NCI-H226 (cell line): ENCODE measurements at places on chromosomes 7 and 10.

DNA sequence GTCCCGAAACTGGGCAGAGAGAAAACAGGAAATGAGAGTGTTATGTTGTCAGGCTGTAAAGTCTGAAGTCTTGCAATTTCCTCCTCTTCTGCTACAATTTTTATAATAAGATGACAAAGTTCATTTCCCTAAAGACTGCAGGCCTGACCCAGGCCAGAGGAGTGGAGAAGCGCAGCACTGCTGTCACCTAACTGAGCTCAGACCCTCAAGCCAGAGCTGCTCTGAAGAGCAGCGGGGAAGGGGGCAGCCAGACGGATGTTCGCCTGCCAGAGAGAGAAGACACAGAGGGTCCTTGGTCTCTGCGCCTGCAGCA, 12.6 kb upstream of the AOAH start:
- DNase-seq: no peak

- DNase-seq: peak; percentile 70
Measured at GRCh38 chr7:28207486-28208158, 27.0 kb upstream of the JAZF1 start.

- DNase-seq: no peak
Measured at GRCh38 chr10:114920459-114920858, 17.5 kb upstream of the TRUB1 start.

DNA sequence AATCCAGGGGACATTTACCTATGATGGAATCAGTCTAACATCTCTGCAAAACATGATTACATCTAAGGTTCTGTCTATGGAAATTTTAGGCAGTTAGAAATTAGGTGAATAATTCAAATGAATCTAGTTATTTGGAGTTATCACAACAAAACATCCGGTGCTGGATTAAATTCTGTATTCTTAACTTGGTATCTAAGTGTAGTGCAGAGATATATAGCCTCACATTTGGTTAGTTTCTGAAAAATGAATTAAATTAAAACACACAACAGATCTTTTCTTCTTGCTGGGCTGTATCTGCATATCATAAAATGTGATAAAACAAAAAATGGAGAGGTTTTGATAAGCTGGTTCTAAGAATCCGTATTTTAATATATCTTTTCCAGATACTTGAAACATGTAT, 354.1 kb downstream of the PCLO start:
- no peak for DNase-seq

- DNase-seq: peak; percentile 95
Measured at GRCh38 chr7:69395061-69395714, 203.1 kb upstream of the AUTS2 start.

DNA sequence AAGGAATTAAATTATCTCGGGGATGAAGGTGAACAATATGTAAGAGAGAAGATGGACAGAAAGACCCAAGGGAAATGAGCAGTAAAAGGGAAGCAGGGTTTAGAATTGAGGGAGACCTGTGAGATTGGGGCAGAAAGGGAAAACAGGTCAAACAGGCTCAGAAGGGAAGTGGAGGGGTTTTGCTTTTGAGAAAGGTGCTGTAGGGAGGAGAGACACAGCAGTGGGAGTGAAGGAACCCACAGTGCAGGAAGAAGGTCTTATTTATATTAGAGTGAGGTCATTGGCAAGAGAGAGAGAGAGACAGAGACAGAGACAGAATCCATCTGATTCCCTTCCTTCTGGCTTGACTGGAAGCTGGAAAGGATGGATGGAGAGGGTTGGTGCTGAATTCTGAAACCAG, 3.5 kb upstream of the TCAF1 start:
- DNase-seq: no peak

DNA sequence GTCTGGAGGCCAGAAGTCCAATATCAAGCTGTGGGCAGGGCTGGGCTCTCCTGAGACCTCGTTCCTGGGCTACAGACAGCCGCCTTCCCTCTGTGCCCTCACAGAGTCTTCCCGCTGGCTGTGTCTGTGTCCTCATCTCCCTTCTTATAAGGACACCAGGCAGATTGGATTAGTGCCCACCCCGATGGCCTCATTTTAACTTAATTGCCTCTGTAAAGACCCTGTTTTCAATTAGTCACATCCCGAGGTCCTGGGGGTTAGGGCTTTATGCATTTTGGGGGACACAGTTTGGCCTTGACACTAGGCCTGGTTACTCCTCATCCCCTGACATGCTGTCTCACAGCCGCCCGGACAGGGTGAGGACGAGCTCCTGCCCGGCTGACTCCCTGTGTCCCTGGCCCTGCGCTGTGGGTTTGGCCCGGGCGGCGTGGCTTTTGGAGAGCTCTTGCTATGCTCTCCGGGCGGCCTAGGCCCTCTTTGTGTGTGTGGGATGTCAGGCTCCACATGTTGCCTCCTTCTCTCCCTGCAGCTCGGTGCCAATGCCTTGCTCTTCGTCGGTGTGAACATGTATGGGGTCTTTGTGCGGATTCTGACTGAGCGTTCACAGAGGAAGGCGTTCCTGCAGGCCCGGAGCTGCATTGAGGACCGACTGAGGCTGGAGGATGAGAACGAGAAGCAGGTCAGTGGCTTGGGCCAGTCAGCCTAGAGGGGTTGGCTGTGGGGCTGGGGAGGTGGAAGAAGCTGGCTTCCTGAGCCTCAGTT, 18.2 kb downstream of the ADCY1 start:
- DNase-seq: no peak

DNA sequence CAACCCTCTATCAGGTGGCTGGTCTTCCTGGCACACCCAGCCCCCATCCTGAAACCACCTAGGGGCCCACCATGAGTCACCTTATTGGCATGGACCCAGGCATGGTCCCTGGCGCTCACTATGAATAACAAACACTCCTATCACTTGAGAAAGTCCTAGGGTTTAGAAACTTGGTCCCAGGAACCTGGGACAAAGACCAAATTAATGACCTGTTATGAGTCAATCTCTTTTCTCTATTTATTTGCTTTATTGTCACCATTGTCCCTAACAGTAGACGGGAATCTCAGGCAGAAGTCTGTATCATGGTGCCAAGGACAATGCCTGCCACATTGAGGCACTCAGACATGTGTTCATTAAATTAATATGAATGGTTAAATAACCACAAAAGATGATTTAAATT, 599.6 kb upstream of the C7orf33 start:
- DNase-seq: no peak

- no peak for DNase-seq
Measured at GRCh38 chr7:118648002-118648401, 423.5 kb downstream of the ANKRD7 start.

GRCh38 chr7:30225863-30226613, 58.4 kb upstream of the ZNRF2 start:
- DNase-seq: peak; percentile 93

DNA sequence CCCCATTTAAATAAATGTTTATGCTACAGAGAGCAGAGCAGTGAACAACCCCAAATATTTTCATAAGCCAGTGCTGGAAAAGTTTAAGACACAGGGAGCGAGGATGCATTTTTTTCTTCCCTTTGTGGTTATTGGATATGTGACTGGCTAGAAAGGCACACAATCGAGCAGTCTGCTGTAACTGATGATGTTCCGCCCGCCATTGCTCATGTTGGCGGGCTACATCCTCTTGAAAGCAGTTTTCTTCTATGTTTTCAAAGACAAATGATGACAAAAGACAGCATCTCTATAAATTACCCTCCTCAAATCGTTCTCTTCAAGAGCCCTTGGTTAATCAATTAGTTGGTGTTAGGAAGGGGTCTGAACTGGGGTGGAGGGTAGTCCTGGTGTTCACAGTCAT, 269.8 kb downstream of the SKAP2 start:
- DNase-seq: no peak

DNA sequence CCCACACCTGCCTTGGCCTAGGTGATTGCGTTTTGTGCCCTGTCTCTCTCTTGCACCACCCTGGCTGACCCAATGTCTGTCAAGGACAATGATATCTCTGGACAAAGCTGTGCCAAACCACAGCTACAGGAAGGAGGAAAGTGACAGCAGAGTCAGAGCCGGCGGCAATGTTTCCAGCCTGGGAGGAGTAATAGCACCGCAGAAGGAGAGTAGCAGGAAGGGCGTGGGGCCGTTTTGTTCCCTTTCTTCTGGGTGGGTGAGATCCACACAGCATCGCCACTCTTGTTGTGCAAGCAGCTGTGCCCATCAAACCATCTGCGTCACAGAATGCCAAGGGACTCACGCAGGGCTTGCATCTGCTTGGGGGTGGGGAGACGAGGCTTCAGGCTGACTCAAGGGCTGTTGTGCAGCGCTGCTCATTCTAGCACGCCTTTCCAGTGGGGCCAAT, 341.6 kb upstream of the AUTS2 start:
- DNase-seq: no peak

DNA sequence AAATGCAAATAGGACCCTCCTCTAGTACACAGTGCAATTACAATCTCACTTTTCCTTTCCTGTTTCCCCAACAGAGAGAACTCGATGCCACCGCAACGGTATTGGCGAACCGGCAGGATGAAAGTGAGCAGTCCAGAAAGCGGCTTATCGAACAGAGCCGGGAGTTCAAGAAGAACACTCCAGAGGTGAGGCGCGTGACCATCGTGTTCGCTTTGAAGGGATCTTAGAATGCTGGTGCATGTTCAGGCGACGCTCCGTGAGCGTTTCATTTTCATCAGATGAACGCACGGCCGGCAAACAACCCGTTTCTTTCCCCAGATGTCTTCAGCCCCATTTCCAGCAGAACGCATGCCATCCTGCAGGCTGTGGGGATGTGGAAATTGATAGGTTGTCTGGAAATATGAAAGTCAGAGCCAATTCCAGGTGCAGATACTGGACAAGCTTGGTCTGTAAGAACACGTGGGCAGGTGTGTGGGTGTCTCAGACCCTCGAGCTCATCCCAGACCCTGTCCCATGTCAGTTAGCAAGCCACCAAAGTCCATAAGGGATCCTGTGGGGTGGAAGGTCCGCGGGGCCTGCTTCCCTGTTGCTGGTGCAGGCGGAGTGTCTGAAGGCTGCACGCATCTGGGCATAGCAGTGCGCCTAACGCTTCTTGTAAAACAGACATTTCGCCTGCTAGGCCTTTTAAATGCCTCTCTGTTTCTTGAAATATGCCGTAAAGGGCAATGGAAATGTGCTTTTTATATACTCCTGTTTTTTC, 98.8 kb downstream of the CUX1 start:
- DNase-seq: no peak

DNA sequence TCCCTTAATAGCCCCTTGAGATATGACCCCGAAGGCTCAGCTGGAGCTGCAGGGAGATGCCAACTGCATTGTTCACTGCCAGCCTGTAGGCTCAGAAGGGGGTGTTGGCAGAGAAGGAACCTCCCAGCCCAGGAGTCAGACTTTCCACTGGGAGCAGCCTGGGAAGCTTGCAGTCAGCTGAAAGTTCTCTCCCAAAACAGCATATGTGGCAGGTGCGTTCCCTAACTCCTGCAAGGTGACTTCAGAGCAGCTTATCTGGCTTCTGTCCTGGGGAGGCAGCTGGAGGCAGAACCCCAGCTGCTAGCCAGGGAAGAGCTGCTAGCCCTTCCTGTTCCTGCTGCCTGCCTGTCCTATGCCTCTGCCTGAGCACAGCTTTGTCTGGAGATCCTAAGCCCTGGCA, 8.1 kb downstream of the SFTPA2 start:
- DNase-seq: no peak

DNA sequence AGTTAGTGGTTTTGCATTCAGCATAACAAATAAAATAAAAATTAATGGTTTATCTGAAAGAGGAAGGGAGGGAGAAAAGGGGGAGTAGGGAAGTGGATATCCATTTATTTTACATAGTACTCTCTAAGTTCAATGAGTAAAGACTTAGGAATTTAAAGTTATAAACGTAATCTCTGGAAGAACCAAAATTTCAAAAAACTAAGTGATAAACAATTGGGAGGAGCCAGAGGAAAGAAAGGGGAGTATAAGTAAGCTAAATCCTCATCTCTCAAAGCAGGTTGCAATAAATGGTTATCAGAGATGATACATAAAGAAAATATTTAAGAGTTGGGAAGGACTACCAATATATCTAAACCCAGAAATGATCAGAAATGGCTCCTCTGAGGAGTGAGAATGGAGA, 46.4 kb downstream of the ANK3 start:
- peak; percentile 77 for DNase-seq

DNA sequence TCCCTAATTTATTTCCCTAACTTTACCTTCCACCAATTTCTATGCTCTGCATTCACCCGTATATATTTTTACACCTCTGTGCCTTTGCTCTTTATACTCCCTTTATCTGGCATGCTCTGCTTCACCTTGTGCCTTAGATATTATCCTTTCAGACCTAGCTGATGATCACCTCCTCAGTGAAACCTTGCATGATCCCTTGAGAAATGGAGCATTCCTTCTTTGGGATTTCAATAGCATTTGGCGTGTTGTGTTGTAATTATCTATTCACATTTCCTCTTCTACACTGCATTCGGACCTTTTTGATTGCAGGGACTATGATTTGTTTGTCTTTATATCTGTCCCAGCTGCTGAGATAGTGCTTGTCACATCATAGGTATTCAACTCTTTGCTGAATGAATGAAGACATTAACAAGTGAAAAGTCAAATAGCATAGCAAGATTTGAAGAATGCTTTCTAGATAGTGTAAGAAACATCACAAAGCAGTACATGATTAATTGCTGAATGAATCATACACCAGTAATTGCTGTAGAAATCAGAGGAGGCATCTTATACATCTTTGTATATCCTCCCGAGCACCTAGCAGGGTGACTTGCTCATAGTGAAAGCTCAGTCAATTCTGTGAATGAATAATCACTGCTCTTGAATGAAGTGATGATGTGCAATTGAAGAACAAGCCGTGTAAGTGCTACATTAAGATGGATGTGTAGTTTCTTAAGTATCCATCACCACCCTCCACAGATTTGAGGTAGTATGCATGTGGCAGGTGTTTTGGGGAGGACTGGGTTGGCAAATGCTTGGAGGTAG, 2.0 kb upstream of the TM9SF3 start:
- DNase-seq: peak; percentile 49

- DNase-seq: no peak
Measured at GRCh38 chr7:142740786-142741185, 8.5 kb upstream of the PRSS1 start.

GRCh38 chr10:87715552-87716347, 56.1 kb downstream of the PAPSS2 start:
- DNase-seq: no peak

DNA sequence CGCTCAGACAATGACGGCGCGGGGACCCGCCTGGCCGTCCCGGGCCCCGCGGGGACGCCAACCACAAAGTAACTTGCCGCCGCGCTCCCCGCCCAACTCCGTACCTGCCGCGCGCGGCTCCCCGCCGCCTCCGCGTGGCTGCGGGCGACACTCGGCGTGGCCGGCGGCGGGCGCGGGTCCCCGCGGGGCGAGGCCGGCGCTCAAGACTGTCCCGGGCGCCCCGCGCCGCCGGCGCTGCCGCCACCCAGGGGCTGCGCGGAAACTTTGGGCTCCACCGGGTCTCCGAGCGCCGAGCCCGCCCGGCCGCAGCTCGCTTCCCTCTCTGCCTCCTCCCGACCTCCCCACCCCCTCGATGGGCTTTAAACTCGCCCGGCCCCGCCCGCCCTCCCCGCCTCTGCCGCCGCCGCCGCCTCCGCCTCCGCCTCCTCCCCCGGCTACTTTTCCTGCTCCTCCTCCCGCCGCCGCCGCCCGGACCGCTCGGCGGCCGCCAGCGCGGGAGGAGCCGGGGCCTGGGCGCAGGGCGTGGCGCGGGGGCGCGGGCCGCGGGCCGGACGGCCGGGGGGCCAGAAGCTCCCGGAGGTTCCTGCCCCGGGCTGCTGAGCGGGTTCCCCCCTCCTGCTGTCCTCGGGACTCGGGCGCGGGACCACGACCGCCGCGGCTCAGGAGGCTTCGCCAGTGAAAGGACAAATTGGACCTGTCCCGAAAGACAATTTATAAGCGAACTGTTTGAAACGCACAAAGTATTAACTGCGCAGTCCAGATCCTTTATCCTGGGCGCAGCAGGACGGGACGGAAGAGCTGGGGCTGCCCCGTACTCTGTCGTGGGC, 10.6 kb upstream of the GRB10 start:
- peak; percentile 46 for DNase-seq

GRCh38 chr7:127380479-127380878, 12.0 kb downstream of the ZNF800 start:
- DNase-seq: no peak
